ENCODE measurements at places on chromosomes 4 and X.

DNA sequence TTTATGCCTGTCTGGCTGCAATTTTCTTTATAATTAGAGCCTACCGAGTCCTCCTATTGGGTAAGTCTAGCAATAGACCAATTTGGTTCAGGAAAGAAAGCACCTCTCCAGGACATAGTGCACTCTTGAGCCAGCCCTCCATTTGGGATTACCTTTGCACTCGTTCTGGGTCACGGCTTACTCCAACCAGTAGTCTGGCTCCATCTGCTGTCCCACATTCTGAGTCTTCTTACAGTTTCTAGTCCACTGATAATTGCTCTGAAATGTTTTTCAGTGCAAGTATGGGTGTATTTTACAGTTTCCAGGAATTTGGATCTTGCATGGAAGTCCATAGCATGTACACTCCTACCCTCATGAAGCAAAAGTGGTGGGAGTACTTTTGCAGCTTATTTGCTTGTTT is 34.8 kb upstream of the USP51 start:
- DNase-seq = no peak

GRCh38 chrX:12383196-12383595 is 244.9 kb downstream of the FRMPD4 start:
- DNase-seq = no peak

DNA sequence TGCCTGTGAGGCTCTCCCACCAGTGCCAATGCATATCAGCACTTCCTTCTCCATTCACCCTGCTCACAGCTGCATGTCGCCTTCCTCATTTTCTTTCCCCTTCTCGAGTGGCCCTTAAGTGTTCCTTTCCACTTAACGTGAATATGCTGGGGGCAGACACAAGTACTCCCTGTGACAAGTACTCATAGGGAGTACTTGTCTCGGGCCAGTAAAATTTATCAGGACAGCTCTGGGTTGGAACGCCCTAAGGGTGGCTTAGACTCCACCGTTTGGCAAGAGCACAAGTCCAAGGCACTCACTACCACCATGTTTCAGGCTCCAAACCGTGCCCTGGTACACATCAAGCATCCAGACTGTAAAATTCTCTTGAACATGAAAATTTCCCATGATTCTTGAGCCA is 3.9 kb upstream of the LDOC1 start:
- DNase-seq = no peak

- no peak for DNase-seq
These were observed 2.8 kb upstream of the TLR8 start for GRCh38 chrX:12903646-12904045.

DNA sequence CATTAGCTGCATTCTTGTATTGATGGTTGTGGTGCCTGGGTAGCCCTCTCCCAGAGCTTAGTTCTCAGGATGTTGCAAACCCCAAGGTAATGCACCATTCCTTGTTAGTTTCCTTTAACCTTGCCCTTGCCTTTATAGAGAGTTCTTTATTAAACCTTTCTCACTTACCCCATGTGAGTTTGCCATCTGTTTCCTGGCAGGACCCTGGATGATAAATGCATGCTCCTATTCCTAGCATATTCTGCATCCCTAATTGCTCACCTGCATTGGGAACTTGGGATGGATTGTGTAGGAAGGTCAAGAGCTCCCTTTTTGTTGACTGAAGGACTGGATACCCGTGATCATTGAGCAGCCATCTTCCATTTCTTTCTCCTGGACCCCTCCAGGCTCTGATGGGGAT is 59.9 kb upstream of the AP1S2 start:
- no peak for DNase-seq

DNA sequence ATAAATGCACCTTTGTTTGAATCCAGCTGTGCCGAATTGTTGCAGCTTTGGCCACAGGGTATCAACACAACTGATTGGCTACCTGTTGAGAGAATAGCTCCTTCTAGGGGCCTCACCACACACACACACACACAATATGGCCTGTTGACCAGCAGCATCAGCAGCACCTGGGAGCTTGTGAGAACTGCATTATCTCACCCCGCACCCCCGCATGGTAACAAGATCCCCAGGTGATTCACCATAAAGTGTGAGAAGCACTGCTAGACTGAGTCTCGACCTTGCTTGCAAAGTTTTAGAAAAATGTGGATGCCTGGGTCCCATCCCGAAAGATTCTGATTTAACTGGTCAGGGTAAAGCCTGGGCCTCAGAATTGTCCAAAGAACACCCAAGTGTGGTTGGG is 176.9 kb upstream of the PRPS2 start:
- no peak for DNase-seq

DNA sequence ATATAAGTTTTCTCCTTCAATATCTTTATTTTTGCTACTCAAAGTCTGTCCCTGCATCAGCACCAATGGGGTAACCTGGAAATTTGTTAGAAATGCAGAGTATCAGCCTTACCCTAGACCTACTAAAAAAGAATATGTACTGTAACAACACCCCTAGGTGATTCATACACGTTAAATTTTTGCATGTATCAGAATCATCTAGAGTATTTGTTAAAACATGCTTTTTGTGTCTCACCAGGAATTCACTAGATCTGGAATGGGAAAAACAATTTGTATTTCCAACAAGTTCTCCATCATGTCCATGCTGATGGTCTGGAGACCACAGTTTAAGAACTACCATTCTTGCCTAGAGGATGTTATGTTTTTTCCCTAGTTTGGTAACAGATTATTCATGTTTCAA is 196.0 kb upstream of the EDNRA start:
- no peak for DNase-seq

DNA sequence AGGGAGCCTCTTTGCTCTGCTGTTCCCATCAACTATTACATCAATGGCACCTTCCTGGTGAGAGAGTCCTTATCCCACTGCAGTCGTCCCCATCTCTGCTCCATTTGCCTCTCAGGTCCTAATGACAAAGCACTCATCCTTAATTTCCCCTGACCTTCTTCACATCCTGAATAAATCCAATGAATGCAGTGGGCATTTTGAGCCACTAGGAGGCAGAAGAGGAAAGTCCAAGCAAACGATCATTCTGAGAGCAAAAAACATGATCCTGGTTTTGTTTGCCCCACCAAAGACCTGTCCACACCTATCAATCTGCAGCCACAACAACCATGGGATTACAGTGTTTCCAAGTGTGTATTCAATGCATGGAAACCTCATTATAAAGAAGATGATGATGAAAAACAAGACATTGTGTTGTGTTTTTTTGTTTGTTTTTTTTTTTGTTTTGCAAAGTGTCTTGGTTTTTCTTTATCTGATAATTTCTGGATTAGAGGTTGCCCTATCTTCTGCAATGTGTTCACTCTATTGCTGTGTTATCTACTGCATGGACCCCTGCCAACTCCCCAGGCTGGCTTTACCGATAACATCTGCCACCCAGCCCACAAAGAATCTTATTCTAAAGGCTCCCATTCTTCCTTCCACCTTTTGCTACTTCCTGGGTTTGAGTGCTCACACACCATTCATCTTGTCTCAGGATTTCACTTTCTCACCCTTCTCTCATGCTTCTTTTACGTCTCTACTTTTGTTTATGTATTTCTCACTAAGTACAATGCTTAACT is 207.2 kb downstream of the NLGN4X start:
- DNase-seq = no peak

GRCh38 chrX:4094926-4095325 is 381.5 kb upstream of the PRKX start:
- DNase-seq = no peak

DNA sequence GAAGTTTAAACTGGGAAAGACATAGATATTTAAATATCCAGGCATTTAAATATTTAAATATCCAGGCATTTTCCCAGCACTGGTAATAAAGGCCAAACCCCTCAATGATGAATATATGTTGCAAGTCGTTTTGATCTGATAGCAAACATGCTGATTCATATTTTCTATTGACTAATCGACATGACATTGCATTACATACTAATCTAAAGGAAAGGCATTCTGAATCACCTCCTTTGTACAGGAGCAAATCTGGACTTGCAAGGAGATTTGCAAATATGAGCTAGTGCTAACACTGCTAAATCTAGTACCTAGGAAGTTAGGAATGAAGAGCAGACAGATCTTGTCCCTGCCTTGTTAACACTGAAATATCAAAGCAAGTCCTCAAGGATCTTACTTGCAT is 207.3 kb downstream of the SLC7A11 start:
- no peak for DNase-seq

DNA sequence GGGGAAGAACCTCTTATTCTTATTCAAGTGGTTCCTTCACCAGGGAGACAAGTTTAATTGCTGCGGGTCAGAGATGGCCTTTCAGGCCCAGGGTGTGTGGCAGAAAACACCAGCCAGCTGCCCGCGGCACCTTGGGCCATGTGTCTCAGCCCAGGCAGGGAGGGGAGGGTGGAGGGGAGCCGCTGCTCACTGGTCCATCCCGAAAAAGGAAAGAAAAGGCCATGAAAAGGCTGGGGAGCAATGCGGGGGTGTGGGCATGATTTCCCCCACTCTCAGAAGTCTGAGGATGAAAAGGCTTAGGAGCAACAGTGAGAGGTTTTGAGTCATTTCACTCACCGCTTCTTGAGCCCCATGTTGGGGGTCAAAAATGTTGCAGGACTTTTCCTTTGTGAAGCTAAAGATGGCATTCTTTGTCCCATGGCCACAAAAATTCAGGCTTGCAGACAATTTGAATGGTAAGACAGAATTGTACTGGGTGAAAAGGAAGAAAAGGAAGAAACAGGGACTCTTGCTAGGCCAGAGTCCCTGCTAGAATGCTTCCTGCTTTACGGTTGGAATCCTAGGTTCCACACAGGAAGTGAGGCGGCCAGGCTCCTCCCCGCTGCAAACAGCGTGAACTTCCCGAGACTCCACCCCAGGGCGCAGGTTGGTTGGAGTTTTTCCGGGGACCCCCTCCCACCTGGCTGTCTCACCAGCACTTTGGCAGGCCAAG is 17.4 kb upstream of the FAM47E start:
- no peak for DNase-seq
